ENCODE measurements at places on chromosomes 4 and X.

DNA sequence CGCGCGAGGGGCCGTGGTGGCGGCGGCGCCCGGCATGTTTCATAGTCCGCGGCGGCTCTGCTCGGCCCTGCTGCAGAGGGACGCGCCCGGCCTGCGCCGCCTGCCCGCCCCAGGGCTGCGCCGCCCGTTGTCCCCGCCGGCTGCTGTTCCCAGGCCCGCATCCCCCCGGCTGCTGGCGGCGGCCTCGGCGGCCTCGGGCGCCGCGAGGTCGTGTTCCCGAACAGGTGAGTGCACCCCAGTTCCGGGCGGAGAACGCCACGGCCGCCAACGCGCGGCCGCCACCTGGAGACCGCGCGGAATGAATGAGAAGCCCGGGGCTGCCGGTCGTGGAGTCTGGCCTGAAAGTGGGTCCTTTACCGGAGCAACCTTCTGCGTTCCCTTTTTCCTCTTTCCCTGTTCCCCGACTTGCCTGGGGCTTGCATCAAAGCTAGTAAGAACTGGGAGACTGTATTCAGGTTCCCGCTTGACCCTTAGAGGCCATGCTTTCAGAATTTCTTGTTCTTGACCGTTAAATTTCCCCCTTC is 429 bp downstream of the NOCT start:
- peak; percentile 49 for DNase-seq

DNA sequence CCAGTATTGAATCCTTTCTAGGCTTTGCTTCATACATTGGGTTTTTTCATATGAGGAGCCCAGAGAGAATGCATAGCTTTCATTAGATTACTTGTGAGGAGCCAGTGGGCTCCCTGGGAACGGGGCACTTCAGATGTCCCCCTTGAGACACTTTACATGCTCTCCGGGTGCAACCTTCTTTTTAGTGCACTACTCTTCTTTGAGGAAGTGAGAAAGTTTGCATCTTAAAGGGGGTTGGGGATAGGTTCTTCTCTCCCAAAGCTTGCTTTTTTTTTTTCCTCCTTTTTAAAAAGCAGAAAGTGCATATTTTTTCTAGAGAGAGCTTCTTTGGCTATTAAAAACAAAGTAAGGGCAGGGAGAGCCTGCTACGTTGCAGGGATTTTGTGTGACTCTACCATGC is 4.3 kb downstream of the HADH start:
- no peak for DNase-seq

DNA sequence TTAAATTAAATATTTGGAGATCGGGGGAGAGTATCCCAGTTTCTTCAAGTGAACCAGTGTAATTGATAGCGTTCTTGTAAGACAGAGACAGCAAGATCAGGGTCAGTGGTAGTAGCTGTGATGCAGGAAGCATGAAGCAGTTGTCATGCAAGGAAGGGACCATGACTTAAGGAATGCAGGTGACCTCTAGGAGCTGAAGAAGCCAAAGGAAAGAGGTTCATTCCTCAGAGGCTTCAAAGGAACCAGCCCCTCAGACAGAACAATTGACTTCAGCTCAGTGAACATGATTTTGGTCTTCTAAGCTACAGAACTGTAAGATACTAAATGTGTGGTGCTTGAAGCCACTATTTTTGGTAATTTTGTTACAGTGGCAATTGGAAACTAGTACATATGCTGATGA is 51.6 kb downstream of the GLRB start:
- DNase-seq: no peak

GRCh38 chr4:187069398-187069797 is 345.7 kb upstream of the FAT1 start:
- no peak for DNase-seq

GRCh38 chr4:156829201-156829873 is 142.3 kb downstream of the PDGFC start:
- no peak for DNase-seq

- no peak for DNase-seq
Measured at GRCh38 chr4:94480362-94480951, 28.7 kb downstream of the PDLIM5 start.

- no peak for DNase-seq
Measured at GRCh38 chr4:152939621-152940020, 3.5 kb downstream of the FHDC1 start.

- no peak for DNase-seq
Measured at GRCh38 chrX:104351173-104351769, 96.5 kb upstream of the ESX1 start.

DNA sequence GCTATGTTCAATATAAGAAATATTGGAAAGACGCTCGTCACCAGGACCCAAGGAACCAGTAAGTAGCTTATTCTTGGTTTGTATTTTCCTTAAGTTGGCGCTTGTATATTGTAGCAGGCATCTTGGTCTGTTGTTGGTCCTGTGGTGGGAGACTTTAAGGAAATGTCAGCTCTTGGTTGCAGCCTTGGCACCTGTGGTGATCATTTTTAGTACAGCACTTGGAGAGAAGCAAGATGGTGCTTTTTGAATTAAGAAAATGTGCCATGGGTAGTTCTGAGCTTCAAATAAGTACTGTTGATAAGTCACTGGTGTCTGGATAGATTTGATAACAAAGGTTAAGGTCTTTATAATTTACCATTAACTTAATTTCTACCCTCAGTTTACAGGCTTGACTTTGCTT is 1.1 kb downstream of the RPS3A start:
- DNase-seq: no peak

- no peak for DNase-seq
Measured at GRCh38 chr4:153912301-153912700, 123.4 kb upstream of the SFRP2 start.

DNA sequence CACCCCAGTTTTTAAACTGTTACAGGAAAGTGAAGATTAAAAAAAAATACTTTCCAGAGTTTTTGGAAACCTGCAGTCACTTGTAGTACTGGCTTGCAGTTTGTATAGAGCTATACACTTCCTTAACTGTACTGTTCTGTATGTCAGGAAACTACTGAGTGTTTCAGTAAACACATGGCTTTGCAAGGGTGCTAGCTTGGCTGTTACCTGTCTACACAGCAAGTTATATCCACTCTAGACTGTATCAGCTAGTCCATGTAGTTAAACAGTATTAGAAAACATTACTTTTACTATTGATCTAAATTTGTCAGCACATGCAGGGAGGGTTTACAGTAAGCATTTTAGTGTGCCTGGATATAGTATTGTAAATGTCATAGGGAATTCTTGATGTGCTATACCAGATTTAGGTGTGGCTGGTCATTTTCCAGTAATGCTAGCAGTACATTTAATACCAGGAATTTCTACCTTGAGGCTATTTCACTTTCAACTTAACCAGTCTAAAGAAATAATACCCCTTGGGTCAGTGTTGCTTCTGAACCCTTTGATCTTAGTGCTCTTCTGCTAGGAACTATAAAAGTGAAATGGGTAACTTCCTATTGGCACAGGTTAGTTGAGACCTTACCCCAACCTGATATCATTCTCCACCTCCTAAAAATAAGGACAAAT is 192.3 kb upstream of the ANKRD50 start:
- DNase-seq: no peak

DNA sequence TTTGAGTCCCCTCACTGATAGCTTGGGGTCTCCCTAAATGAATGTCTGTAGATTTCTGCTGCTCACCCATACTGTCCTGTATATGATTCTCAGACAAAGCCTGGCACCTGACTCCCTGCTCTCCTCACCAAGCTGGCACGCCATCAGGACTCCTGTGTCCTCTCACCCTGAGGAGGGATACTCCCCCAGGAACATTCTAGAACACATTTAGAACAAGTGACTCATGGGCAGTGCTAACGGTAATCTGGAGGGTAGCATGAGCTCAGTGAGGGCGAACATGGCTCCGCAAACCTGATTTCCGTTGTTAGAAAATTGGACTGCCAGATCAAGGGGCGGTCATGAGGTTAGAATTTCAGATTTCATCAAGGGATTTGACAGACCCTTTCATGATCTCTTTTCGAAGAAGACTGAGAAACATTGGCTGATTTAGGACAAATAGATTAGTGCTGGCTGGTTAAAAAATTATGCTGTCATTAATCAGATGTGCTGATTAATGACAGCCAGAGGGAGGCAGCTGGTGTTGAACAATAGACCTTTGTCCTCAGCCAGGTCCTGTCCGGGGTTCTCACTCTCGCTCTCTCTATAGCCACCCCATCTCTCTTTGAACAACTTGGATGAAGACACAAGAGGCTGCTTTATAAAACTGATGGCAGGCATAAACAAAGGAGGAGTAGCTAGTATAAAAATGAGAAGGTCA is 244.3 kb downstream of the PTTG2 start:
- DNase-seq: no peak

GRCh38 chrX:142977128-142977914 is 48.4 kb upstream of the SPANXN4 start:
- DNase-seq: no peak

DNA sequence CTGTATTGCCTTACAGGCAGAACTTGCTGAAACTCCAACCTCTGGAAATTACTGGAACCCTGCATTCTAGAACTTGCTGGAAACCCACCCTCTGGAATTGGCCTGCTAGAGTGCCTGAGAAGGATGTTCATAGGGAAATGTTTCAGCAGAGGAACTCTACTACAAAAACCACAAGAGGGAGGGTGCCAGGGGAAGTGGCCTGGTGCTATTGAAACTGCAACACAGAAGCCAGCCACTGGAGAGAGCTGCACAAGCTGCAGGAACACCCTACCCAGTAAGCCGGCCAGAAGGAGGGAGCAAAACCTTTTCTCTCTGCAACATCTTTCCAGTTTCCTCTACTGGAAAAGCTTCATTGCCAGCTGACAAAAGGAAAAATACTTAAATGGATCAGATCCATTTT is 2.5 kb upstream of the BRWD3 start:
- DNase-seq: peak; percentile 6

- DNase-seq: no peak
Measured at GRCh38 chr4:152112887-152113286, 352.1 kb upstream of the GATB start.

DNA sequence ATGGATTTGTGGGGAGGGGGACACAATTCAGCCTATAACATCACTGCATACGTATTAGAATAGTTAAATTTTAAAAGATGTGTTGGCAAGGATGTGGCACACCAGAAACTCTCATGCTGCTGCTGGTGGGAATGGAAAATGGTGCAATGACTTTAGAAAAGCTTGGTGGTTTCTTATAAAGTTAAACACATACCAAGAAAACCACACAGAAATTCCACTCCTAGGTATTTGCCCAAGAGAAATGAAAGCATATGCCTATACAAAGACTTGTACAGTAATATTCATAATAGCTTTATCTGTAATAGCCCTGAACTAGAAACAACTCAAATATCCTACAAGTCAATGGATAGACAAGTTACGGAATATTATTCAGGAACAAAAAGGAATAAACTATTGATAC is 71.3 kb upstream of the PDHA1 start:
- no peak for DNase-seq

DNA sequence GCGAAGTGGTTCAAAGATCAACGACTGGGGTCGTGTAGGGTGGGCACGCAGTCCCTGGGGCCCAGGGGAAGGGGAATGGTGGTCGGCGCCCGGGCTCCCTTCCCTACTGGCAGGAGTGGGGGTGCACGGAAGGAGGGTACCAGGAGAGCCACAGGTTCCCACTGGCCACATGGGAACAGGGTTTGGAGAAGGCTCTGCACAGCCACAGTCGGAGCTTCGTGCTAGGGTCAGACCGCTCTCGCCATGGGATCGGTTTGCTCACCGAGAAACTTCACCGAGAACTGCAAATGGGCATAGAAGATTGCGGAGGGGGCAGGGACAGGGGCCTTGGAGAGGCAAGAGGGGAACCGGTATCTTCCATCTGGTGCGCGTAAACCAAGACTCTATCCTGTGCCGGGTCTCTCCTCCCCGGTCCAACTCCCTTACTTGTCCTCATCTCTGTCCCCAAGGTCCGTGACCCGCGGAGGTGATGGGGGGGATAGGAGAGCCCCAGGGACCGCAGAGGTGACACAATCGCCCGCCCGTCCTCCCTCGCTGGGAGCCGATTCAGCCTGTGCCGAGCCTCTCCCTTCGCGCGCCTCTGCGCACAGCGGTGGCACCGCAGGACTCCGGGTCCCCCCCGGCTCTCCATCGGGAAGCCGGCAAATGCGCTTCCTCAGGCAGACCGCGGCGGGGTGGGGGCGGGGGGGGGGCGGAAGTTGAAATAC is 1.0 kb downstream of the SCD5 start:
- DNase-seq: no peak

DNA sequence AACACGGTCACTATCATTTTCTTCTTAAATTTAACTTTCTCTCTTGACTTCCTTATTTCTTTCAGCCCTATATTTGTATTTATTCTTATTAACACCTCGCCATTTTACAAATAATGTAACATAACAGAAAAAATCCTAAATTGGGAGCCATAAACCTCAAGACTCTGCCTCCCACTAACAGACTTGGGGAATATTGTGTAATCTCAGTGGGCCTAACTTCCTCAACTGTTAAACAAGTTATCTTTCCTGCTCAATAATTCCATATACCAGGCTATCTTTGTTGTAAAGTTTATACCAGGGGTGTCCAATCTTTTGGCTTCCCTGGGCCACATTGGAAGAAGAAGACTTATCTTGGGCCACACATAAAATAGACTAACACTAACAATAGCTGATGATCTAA is 26.2 kb downstream of the PRSS12 start:
- no peak for DNase-seq

DNA sequence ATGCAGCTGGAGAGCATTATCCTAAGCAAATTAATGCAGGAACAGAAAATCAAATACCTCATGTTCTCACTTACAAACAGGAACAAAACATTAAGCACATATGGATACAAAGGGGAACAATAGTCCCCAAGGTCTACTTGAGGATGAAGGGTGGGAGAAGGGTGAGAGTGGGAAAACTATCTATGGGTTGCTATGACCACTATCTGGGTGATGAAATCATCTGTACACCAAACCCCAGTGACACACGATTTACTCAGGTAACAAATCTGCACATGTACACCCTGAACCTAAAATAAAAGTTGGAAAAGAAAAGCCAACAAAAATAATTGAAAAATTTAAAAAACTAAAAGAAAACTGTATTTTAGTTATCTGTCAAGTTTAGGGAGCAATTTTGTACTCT is 5.9 kb downstream of the HPGD start:
- DNase-seq: no peak

DNA sequence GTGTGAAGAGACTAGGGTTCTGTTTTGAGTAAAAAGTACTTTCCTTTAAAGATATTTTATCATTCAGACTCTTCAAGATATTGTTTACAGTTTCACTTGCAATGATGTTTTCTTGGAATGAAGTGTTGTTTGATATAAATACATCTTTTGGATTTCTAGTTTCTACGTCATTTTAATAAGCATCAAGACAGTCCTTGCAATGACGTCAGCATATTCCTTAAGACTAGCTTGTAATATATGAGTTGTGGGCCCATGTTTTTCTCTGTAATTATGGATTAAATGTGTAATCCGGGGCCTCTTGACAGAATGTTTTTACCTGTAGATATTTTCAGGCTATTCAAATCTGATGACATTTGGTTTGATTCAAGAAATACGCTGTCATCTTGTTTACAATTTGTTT is 66.1 kb downstream of the RBMX2 start:
- DNase-seq: no peak

DNA sequence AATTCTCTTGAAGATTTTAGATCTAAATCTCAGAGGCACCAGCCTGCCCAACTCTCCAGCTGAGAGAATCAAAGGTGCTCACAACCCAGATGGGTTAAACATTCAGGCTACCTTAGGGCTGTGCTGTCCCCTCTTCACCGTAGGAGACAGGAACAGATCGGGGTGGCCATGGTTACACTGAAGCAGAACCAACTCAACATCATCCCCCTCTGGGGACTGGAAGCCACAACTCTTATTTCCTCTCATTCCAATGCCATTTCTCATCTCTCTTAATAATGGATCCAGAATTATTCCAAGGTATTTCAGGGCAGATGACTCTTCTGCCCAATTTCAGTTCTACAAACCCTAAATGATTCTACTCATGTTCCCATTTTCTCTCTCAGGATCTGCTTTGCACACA is 109.7 kb downstream of the NKX6-1 start:
- DNase-seq: no peak

GRCh38 chrX:24332878-24333277 is 19.0 kb upstream of the SUPT20HL2 start:
- no peak for DNase-seq

All from stimulated activated CD4-positive, alpha-beta T cell treated with anti-CD3 and anti-CD28 coated beads, Interleukin-4, amount 100 ng/mL, for 4 hours (primary cell).